ENCODE measurements at places on chromosomes 3 and 15. TPM values are rescaled to one million over a fixed set of nuclear protein-coding genes. Genes with fewer than 3 reads are reported as not detected.

GRCh38 chr15:66692391-66692790 lies 9.6 kb upstream of the SMAD6 start:
- DNase-seq: no peak

DNA sequence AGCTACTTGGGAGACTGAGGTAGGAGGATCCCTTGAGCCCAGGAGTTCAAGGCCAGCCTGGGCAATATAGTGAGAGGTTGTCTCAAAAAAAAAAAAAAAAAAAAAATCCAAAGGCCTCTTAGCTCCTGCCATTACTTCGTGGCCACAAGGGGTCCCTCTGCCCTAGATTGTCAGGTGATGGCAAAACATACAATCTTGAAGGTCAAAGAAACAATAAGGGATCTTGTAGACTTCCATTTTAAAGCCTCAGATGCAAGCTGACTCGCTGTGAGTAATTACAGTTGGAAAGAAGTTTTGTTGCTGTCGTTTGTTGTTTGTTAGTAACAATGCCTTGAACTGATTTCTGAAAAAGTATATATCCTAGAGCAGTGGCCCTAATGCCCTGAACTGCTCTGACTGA lies 55.9 kb upstream of the PLCL2 start:
- DNase-seq: peak; percentile 80

DNA sequence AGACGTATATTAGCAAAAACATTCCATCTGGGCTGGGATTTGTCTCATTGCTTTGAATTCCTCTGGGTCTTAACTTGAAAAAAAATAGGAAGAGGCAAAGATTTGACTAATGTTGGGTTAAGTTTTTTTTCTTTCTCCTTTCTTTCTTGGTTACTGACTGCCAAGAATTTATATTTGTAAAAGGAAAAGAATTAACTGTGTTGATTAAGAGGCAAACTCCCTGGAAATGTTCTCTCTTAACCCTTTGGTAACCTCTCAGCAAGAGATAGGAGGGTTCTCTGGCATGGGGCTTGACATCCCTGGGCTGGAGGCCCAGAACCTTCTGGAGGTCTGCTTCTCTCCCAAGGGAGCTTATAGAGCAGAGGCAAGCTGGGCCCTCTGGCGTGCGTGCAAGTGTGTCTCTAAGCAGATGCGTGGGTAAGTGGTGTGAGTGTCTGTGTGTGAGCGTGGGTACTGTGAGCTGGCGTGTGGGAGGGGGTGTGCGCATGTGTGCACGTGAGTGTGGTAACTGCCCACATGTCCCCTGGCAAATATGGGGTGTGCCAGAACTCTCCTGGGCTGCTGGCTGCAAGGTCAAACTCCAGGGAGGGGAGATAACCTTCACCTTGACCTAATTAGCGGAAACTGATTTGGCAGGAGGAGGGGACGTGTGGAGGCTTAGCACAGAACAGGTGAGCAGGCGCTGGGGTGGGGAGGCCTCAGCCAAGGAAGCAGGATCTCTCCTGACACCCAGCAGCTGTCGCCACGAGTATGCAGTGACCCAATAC lies 49.4 kb upstream of the MAGEF1 start:
- no peak for DNase-seq

DNA sequence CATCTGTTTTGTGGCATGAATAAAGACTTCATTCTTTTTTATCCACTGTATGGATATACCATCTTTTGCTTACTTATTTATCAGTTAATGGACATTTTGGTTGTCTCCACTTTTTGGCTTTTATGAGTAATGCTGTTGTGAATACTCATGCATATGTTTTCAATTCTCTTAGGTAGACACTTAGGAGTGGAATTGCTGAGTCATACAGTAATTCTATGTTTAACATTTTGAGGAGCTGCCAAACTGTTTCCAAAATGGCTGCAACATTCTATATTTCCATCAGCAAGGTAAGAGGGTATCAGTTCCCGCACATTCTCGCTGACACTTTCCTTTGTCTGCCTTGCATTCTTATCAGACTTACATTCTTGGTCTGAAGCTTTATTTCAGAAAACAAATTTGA lies 191.1 kb downstream of the WNT5A start:
- DNase-seq: no peak

- no peak for DNase-seq
These were observed 953.1 kb downstream of the FHIT start for GRCh38 chr3:60298141-60298540.

DNA sequence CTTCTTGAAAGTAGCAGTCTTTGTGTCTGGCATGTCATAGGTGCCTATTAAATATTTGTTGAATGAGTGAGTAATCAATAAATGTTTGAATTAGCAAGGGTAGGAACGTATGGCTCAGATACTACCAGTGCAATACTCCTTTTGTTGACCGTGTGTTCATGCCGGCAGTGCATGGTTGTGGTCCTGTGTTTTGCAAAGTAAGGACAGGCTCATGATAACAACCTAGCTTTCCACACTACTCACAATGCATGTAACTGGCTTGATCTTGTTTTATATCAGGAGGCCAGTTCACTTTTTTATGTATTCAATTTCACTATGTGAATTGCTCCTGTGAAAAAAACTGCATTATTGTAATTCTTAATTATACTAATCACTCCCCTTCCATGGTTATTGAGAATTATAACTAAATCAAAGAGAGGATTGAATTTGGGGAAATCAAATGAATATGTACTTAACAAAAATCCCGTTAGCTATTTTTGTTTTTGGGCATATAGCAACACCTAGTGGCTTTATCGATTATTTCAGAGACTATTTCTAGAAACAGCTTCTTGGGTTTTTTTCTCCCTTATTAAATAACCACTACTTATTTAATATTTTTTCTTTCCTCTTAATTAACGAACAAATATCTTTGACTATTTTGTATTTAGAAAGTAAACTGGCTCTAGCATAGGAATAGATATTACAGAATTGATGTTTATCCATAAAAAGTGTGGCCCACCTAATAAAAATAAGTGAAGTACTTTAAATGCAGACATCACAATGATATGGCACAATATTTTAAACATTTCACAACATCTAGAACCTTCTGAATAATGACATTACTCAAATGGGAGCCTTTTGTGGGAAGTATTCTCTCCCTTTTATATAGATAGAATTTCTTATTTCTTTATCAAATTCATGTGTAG lies 218.5 kb downstream of the BBX start:
- DNase-seq: peak; percentile 51

DNA sequence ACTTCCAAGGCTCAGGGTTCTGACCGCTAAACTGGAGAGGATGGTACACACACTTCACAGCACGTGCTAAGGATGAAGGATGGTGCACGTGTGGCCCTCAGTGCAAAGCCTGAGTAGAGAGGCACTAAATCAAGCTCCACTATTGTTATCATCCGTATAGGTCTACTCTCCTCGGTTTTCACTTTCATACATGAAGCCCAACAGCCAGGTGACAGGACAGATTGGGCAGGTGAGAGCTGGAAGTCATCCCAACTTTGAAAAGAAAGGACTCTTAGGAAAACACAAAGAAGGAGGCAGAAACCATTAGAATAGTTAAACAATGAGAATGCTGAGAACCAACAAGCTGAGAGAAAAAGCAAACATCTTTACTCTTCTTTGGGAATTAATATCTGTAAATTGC lies 21.1 kb downstream of the MAGI1 start:
- no peak for DNase-seq

- DNase-seq: peak; percentile 87
These were observed 200.1 kb upstream of the KBTBD8 start for GRCh38 chr3:66797889-66798560.

ITIH1 gene
- not detected for polyA plus RNA-seq

DNA sequence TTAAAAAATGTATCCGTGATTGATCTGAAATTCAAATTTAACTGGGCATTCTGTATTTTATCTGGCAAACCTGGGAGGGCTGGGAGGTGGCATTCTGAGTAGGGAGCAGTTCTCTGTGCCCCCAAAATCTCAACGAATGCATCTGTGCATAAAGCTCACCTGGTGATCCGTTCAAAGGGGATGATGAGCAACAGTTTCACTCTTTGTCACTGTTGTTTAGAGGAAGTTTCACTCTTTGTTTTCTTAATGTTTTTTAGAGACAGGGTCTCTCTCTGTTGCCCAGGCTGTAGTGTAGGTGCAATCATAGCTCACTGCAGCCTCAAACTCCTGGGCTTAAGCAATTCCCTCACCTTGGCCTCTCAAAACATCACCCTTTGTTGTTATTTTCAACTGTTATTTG lies 186.7 kb downstream of the SSR3 start:
- no peak for DNase-seq

GRCh38 chr3:41960826-41961750 lies 815 bp downstream of the ULK4 start:
- peak; percentile 79 for DNase-seq

- no peak for DNase-seq
These were observed 13.6 kb downstream of the PTH1R start for GRCh38 chr3:46891132-46891531.

DNA sequence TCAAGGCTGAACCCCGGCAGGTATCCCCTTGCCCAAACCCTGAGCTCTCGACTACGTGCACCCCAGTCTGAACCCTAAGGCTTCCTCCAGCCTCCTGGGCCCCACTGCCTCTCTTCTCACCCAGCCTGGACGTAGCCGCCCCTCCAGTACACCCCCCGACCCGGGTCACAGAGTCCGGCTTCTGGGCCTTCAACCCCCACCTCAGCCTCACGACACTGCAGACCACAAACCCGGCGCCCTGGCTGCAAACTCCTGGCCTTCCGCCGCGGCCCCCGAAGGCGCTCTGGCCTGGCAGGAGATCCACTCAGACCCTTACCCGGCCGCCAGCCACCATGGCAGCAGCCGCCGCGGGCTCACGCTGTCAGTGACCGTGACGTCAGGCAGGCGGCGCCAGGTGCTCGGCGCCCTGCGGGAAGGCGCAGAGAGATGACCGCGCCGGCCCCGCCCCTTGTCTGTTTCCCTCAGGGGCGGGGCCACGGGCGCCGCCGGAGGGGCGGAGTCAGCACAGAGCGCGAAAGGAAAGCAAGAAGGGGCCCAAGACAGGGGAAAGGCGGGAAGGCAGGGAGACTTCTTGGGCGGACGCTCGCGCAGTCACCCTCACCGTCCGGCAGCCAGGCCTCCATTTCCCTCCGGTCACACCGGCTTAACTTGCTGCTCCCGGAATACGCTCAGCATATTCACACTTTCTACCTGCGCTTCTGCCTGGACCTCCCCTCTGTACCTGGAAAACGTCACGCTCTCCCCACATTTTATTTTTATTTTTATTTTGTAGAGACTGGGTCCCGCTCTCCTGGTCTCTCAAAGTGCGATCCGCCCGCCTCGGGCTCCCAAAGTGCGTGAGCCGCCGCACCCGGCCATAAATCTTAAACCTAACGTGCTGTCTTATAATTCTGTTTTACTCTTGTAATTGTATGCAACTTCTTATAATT lies at the start of gene RMDN3:
RMDN3 (minus strand) TSS at position 372 of the 929 bp plus-strand sequence. CDS start 471 bp downstream, outside the sequence.
- peak; percentile 95 for DNase-seq

GOLGA6L10 gene
- not detected for polyA plus RNA-seq

GRCh38 chr3:44995142-44995770 lies 19.2 kb downstream of the EXOSC7 start:
- DNase-seq: no peak

GRCh38 chr15:90859234-90860131 lies 8.9 kb upstream of the FURIN start:
- DNase-seq: peak; percentile 47

SLC25A36 gene
- polyA plus RNA-seq: 113 TPM

GPR160 gene
- 37.2 TPM for polyA plus RNA-seq

GOLGA6D gene
- polyA plus RNA-seq: 0.71 TPM

PRR23B gene
- not detected for polyA plus RNA-seq

ERC2 gene
- polyA plus RNA-seq: 13.7 TPM

GRCh38 chr3:32778389-32778788 lies 39.4 kb upstream of the TRIM71 start:
- DNase-seq: no peak

- DNase-seq: peak; percentile 98
These were observed 42.5 kb downstream of the CMTM6 start for GRCh38 chr3:32460031-32460749.

A4GNT gene
- polyA plus RNA-seq: not detected

DNA sequence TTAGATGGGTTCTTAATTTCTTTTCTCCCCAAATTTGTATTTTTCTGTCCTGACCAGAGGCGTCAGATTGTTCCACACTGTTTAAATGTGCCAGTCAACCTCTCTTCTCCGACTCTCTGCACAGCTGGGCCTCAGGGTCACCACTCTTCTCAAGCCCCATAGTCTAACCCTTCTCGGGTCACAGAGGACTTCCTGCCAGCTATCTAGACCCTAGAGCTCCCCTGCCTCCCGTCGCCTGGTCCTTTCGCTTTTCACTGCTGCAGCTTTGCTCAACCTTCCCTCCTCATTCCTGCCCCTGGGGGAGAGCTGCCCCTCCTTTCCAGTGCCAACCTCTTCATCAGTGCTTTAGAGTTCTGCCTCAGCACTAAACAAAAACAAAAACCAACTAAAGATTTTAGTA lies 151.7 kb downstream of the ATG7 start:
- DNase-seq: peak; percentile 10

- no peak for DNase-seq
These were observed 59.1 kb upstream of the FRMD4B start for GRCh38 chr3:69445024-69445423.

DNA sequence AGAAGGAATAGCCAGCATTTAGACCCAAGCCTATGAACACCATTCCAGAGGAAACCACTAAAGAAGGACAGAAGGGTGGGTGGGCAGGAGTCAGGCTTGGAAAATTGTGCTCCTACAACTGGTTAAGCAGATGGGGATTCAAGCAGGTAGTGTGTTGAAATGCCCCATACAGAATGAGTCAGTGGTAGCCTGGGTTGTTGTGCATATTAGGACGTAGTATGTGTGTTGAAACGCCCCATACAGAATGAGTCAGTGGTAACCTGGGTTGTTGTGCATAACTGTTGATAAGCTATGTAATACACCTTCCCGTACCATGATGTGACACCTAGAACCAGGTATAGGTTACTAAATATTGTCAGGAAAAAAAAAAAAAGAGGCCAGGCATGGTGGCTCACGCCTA lies 34.0 kb downstream of the MINDY4B start:
- DNase-seq: no peak

DNA sequence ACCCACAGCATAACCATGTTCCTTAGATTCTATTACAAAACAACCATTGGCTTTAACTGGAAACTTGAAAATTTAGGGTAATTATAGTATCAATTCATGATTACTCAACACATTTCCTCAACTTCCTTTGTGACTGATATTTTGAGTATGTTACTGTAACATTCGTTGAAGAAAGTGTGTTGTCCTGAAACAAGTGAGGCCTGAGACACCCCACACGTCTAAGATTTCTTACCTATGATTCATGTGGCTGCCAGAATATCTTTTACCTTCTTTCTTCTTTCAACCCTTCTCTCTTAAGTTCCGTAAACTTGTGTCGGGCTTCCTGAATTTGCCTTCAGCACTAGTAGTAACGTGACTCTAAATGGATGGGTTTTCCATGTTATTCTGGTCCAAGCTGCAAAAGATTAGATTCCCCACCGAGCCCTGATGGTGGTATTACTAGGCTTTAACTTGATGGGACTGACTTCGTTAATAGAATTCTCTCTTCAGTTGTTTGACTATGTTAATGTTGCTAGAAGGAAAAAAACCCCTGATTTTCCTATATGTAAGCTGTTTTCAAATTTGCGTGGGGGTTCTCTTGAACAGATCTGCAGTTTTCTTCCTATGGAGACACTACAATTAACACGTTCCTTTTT lies 296.0 kb upstream of the ICE2 start:
- no peak for DNase-seq

TNNC1 gene
- polyA plus RNA-seq: 8.3 TPM

P2RY12 gene
- polyA plus RNA-seq: 1.1 TPM

Data from GM23338 (cell line).